ENCODE measurements at places on chromosomes 13 and 19. TPM values are rescaled to one million over a fixed set of nuclear protein-coding genes. Genes with fewer than 3 reads are reported as not detected.

DNA sequence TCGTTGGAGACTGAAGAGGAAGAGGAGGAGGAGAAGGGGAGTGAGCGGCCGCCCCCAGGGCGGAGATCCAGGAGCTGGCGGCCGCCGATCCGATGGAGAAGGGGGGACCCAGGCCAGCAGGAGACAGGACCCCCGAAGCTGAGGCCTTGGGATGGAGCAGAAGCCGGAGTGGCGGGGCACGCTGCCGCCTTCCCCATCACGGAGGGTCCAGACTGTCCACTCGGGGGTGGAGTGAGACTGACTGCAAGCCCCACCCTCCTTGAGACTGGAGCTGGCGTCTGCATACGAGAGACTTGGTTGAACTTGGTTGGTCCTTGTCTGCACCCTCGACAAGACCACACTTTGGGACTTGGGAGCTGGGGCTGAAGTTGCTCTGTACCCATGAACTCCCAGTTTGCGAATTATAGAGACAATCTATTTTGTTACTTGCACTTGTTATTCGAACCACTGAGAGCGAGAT lies 1.8 kb downstream of the GADD45B start:
- no peak for DNase-seq

Gene SBK3
- total RNA-seq: 0.19 TPM

Gene TMEM59L
- 0.56 TPM for total RNA-seq

Gene MEIOSIN
- total RNA-seq: not detected

Gene RFX2
- total RNA-seq: 1.8 TPM

All from pancreas (tissue), 10 donors.